ENCODE measurements at places on chromosomes 2 and 18.

GRCh38 chr18:69998523-69998987, 50.9 kb upstream of the CD226 start:
- DNase-seq, result no peak

- no peak for DNase-seq
Measured at GRCh38 chr2:241797441-241798080, 11.4 kb upstream of the NEU4 start.

DNA sequence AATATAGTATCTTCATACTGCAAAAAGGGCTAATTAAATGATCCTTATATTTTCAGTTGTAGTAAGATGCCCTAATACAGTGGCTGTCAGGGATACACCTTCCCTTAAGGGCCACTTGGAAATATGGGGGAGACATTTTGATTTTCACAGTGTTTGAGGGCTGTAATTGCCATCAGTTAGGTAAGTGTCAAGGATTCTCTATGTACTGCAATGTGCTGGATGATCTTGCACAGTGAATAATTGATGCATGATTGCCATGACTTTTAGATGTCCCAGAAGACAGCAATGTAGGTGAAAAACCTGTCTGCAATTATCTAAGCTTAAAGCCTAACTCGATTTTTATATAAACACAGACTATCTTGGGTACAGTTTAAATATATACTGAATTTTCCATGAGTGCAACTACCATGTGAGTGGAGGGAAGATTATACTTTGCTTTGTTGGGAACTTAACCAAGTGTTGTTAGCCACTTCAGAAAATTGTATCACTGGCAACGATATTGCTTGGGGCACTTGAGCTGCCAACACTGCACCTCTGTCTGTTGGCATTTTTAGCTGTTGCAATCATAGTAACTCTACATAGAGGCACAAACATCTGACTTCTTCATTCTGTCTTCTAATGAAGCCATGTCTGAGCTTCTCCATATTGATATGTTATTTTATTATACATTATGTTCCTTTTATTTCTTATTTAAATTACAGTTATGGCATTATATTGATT, 45.2 kb downstream of the MAIP1 start:
- DNase-seq, result no peak

GRCh38 chr2:198113316-198113715, 308.9 kb downstream of the PLCL1 start:
- DNase-seq, result no peak

GRCh38 chr2:112542984-112543661, 858 bp downstream of the POLR1B start:
- peak; percentile 21 for DNase-seq

DNA sequence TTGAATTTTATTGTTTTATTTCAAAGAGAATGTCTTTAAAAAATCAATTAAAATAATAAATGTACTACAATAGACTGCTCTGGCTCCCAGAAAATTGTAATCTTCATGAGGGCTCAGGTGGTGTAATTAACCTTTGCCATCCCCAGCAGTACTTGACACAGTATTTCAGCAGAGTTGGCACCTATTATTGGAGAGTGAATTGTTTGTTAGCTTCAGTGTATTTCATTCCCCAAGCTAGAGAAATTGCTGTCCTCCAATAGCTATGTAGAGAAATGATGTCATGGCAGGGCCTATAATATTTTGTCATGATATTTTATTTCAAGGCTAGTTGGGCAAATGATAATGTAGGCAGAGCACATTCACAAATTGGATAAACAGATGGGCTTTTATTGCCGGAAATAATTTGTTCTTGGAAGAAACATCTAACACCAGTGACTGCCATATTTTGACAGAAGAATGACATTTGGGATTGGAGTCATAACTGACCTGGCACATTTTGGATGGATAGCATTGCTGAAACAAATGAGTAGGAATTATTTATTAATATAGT, 712.0 kb upstream of the NXPH2 start:
- DNase-seq, result no peak

- DNase-seq, result no peak
Measured at GRCh38 chr2:45168711-45169338, 159.6 kb upstream of the SIX2 start.

- no peak for DNase-seq
Measured at GRCh38 chr2:207403950-207404349, 125.8 kb upstream of the CREB1 start.

DNA sequence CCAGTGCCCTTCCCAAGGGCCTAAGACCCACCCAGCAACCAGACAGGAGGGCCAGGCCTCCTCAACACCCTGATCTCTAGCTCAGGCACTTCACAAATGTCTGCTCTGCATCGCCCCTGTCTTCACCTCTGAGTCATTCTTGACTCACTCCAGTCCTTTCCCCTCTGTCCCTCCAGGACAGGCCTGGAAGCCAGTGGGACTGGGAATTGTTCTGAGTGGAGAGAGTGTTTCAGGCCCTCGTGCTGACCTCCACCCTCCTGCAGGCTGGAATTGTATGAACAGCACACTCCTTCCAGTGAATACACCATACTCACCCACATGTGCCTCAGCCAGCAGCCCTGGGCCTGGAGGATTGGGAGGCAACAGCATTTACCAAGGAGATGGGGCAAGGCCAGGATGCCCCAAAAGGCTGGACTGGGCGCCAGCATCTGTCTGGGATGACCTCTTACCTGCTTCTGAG, 304.2 kb downstream of the CYP26B1 start:
- peak; percentile 51 for DNase-seq

DNA sequence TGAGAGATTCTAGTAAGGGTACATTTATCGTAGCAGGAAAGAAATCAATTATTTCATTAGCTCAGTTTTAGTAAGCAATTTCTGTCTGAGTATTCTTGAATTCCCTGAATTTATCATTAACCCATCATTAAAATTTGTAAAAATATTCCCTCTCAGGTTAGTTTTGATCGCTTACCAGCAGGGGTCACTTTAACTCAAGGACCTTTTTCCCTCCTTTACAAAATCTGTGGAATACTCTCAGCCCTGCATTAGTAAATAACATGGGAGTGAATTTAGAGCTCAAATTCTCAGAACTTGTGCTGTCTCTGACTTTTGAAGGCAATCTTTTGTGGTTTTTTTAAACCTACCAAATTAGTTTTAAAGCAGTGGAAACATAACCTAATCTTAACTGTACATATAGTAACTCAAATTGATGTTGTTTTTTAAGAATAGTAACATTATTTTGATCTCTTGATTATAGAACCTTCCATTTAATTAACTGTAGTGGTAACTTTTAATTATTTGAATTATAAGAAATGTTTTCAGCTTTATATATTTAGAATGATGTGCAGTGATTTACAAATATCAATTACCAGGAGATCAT, 97.2 kb downstream of the AGPS start:
- peak; percentile 53 for DNase-seq

- peak; percentile 68 for DNase-seq
Measured at GRCh38 chr2:230068651-230069055, at the start of gene SLC16A14. TSS of gene SLC16A14 (minus strand) at chr2:230068924. CDS start at chr2:230059352, 9,572 bp downstream.

DNA sequence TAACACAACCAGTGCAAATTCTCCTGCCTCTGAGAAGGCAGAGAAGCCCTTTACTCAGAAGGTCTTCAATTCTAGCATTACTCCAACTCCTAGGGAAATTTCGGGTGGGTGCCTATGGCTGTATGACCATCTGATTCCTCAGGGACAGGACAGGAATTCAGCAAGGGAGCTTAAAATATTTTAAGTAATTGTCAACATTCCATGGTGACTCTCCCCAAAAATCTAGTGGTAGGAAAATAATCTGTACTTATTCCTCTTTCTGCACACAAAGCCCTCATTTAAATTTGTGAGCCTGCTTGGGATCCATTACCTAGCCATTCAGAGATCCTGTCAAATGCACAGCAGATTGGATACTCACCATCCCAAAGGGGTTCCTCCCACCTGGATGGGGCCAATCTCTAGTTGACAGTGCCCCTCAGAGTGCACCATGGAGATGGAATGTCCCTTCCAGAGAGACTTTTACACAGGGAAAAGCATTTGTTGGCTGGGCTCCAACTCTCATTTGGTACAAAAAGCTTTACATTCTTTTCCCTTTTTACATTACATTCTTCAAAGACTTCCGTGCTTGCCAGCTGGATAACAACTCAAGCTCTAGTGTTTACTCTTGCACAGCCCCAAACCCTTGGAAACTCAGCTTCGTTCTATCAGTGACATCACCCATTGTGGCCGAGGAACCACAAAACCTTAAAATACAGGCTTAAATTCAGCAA, 3.1 kb upstream of the TMEM150A start:
- DNase-seq, result peak; percentile 27

DNA sequence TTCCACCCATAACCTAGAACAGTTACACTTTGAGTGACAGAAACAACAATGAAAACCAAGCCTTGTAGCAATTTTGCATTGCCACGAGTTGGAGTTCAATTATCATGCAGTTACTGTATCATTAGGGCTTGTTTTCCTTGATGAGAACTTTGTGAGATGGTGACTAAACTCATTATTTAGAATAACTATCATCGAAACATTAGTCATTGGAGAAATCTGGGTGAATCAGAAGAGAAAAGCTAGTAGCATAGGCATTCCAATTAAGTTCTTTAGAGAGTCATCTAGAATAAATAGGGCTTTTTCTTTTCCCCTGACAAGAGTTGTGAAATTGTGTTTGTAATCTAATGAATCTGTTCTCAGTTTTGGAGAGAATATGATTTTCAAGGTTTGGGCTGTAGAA, 122.8 kb upstream of the DOCK10 start:
- peak; percentile 5 for DNase-seq

DNA sequence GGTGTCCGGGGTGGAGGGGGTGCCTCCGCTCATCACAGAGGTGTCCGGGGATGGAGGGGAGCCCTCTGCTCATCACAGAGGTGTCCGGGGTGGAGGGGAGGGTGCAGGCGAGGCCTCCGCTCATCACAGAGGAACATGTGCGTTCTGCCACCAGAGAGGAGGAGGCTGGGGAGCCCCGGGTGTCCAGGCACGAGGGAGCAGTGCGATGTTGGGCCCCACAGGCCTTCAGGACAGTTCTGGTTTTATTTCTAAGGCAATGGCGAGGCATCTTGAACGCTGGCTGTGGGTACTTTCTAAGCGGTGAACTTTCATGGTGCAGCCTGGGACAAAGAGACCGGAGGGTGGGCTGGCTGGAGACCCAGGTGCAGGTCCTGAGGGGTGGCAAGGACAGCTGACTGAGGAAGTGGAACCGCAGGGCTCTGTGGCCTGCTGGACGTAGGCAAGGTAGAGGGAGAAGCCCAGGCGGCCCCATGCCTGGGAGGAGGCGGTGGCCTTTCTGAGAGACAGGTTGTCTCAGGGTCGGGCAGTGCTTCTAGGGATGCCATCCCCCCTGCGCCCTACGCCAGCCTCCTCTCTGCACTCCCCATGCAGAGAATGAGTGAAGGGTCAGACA, 196.6 kb upstream of the SALL3 start:
- no peak for DNase-seq

GRCh38 chr2:120613742-120614571, 121.7 kb upstream of the GLI2 start:
- no peak for DNase-seq

GRCh38 chr18:69882965-69883668, 64.6 kb downstream of the CD226 start:
- DNase-seq, result no peak

GRCh38 chr18:9719421-9719981, 11.4 kb downstream of the RAB31 start:
- DNase-seq, result peak; percentile 94

GRCh38 chr2:222576171-222577081, 79.5 kb downstream of the FARSB start:
- no peak for DNase-seq

GRCh38 chr18:45006934-45007333, 326.2 kb downstream of the SETBP1 start:
- no peak for DNase-seq

GRCh38 chr2:97936199-97936598, 59.5 kb downstream of the TMEM131 start:
- DNase-seq, result no peak

GRCh38 chr2:39107156-39107555, 13.7 kb downstream of the SOS1 start:
- DNase-seq, result no peak

DNA sequence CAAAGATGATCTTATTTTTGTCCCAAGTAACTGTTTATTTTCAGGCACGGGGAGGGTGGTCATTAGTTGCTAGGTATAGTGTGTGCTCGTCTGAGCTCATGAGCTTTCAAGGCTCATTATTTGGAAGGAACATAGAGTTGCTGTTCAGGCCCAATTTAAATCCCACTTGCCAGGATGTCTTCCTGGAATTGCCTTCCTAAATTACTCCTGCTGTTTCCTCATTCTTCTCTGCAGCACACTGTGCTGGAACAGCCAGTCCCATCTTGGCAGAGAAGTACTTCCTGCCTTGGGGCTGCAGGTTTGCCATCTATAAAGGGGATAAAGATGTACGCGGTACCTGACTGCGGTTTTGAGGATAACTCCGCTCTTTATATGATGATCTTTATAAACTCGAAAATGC, 37.3 kb downstream of the GREB1 start:
- no peak for DNase-seq

GRCh38 chr2:10934308-10934978, 22.7 kb downstream of the KCNF1 start:
- DNase-seq, result no peak

DNA sequence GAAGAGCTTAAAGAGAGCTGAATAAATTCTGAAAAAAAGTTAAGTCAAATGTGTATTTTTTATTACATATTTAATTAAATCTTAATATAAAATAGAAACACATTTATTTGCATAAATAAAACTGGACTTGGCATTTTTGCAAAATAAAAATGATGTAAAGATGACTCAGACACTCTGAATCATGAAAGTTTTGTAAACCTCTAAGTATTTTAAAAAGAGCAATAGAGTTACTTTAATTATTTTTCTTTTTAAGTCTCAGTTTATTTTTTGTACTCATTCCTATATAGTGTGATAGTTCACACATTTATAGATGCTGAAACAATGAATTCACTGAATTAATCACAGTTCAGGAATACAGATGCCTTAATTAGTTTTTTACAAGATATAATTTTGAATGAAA, 109.9 kb upstream of the DTNA start:
- DNase-seq, result peak; percentile 11

- no peak for DNase-seq
Measured at GRCh38 chr2:72919414-72920317, 2.3 kb downstream of the EMX1 start.

- peak; percentile 33 for DNase-seq
Measured at GRCh38 chr2:64799592-64800252, 146.0 kb upstream of the SERTAD2 start.

GRCh38 chr2:32732120-32732519, 104.3 kb downstream of the TTC27 start:
- no peak for DNase-seq

GRCh38 chr2:72950558-72951255, 33.4 kb downstream of the EMX1 start:
- DNase-seq, result no peak

DNA sequence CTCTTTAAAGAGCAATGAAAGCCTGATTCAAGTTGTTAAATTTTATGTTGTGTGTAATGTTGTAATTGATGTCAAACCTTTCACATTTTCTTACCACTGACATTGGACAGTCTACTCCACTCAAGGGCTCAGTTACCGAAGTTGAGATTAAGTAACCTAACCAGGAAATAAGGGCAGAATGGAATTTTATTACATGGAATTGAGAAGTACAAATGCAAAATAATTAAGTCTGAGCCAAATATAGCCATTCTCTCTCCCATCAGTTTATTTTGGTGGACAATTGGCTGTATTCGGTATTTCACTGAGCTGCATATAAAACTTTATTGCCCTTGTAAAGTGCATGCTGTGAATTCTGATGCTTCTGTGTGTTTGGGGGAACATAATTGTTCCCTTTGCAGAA, 231.5 kb downstream of the TTC32 start:
- DNase-seq, result peak; percentile 51
